ENCODE measurements at places on chromosomes 3 and 15.

- no peak overlapping the region for H3K27ac ChIP-seq
- no peak for DNase-seq
- no peaks in the 10 kb centered on the region for H3K27me3 ChIP-seq
- no peaks in the 10 kb centered on the region for H3K4me1 ChIP-seq
- no peak overlapping the region for H3K4me3 ChIP-seq
- H3K36me3 ChIP-seq: no peaks in the 10 kb centered on the region
Measured at GRCh38 chr3:186236357-186237020, 125.5 kb downstream of the DGKG start.

DNA sequence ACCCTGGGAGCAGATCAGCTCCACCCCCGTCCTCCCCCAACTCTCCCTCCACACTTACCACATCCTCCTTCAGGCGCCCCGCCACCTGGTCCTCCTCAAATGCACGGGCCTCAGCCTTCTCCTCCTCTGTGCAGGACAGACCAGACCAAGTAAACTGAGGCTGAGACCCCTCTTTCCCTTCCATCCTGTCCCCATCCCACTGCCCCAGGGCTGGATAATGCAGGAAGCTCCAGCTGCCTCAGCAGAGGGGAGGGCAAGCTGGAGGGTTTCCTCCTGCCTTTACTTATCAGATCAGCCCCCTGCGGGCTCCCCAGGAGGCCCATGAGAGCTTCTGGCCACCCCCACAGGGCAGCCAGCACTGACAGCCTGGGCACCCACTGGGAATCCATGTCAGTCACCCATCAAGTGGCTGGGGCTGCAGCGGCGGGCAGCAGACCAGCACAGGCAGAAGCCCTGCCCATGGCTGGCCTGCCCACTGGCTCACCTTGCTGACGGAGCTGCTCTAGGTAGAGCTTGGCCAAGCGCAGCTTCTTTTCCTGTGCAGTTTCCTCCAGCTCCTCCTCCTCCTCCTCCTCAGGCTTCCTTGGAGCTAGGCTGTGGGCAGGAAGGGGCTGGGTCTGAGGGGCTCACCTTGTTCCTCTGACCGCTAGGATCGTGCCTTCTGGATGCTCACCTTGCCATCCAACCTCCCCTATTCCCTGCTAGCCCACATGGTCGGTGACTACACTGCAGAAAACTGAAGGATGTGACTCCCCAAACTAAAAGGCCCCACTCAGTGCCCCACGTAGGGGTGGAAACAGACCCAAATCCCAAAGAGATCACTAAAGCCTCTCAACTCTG is 3.9 kb downstream of the RRP9 start:
- H3K4me1 ChIP-seq: peaks cover 7% of the 10 kb centered on the region
- no peaks in the 10 kb centered on the region for H3K27me3 ChIP-seq
- no peak for DNase-seq
- no peak overlapping the region for H3K4me3 ChIP-seq

DNA sequence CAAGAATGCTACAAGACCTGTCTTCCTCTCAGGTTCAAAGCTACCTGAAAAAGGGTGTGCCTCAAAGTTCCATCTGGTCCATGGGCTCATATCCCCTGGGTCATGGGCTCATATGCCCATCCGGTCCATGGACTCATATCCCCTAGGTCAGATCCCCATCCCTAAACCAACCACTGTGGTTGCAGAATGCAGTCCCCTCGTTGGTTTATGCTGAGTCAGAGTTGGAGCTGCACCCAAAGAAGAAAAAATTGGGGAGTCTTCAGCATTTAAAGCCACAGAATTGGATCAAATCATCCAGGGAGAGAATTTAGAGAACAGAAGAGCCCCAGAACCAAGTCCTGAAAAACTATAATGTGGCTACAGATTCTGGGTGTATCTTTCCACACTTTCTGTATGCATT is 71.5 kb upstream of the IL12A start:
- H3K4me3 ChIP-seq: no peak overlapping the region
- H3K36me3 ChIP-seq: no peaks in the 10 kb centered on the region
- no peaks in the 10 kb centered on the region for H3K4me1 ChIP-seq
- H3K27ac ChIP-seq: no peak overlapping the region
- no peak for DNase-seq

- H3K27ac ChIP-seq: no peak overlapping the region
- H3K36me3 ChIP-seq: no peaks in the 10 kb centered on the region
- H3K4me1 ChIP-seq: peaks cover 5% of the 10 kb centered on the region
Measured at GRCh38 chr3:44969828-44970179, 6.2 kb downstream of the ZDHHC3 start.

- H3K27me3 ChIP-seq: no peaks in the 10 kb centered on the region
- H3K27ac ChIP-seq: no peak overlapping the region
- H3K4me3 ChIP-seq: no peak overlapping the region
- H3K4me1 ChIP-seq: no peaks in the 10 kb centered on the region
- H3K36me3 ChIP-seq: no peaks in the 10 kb centered on the region
Measured at GRCh38 chr3:24929521-24929920, 434.9 kb upstream of the THRB start.

- H3K36me3 ChIP-seq: no peaks in the 10 kb centered on the region
- no peaks in the 10 kb centered on the region for H3K27me3 ChIP-seq
Measured at GRCh38 chr3:182809531-182809930, 16.2 kb downstream of the ATP11B start.

GRCh38 chr15:60733196-60733595 is 254.3 kb upstream of the ICE2 start:
- H3K4me1 ChIP-seq: no peaks in the 10 kb centered on the region
- DNase-seq: no peak
- H3K36me3 ChIP-seq: no peaks in the 10 kb centered on the region
- H3K4me3 ChIP-seq: no peak overlapping the region
- H3K27ac ChIP-seq: no peak overlapping the region

- DNase-seq: no peak
- no peak overlapping the region for H3K4me3 ChIP-seq
- no peaks in the 10 kb centered on the region for H3K4me1 ChIP-seq
- H3K36me3 ChIP-seq: no peaks in the 10 kb centered on the region
Measured at GRCh38 chr3:190229632-190230424, 92.4 kb downstream of the CLDN1 start.

- H3K36me3 ChIP-seq: no peaks in the 10 kb centered on the region
- no peak overlapping the region for H3K27ac ChIP-seq
- H3K4me3 ChIP-seq: no peak overlapping the region
- no peaks in the 10 kb centered on the region for H3K27me3 ChIP-seq
- DNase-seq: no peak
Measured at GRCh38 chr15:76006136-76006778, 6.0 kb downstream of the NRG4 start.

GRCh38 chr15:92951800-92952457 is 51.8 kb downstream of the CHD2 start:
- no peak for DNase-seq
- H3K4me1 ChIP-seq: no peaks in the 10 kb centered on the region

GRCh38 chr3:37243820-37244748 is 69.7 kb upstream of the LRRFIP2 start:
- peak; percentile 66 for DNase-seq
- H3K27ac ChIP-seq: peak overlapping the region; percentile 86
- no peaks in the 10 kb centered on the region for H3K36me3 ChIP-seq
- H3K4me3 ChIP-seq: peak overlapping the region; percentile 78

DNA sequence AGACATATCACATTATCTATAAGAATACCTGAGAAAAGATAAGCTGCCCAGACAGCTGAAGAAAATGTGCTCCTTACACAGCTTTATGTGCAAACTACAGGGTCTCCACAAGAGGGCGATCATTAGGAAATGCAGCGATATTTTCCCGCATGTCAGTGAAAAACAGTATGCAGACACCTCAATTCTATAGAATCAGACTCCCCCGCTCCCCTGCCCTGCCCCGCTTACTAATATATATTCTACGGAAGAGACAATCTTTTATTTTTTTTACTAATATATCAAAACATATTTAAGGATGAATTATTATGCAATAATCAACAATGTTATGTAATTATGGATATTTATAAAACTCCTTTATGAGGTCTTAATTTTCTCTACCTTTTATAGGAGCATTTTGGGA is 681.3 kb downstream of the ROBO1 start:
- peaks cover 3% of the 10 kb centered on the region for H3K4me1 ChIP-seq
- no peak overlapping the region for H3K4me3 ChIP-seq
- DNase-seq: peak; percentile 5
- no peaks in the 10 kb centered on the region for H3K27me3 ChIP-seq
- no peaks in the 10 kb centered on the region for H3K36me3 ChIP-seq

DNA sequence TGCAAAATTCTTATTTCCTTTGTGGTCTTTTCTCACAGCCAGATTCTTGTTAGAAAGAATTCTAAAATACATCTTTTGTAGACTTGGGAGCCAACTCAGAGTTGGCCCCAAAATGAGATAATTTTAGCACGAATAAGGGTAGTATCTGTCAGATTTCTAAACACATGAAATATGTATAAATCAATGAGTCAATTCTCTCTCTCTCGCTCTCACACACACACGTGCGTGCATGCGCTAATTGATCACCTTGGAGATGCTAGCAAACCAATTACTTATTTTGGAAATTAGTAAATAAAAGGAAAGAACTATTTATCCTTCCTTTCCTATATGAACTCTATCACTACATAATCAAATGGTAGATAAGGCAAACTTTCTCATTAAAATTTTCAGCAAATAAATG is 32.9 kb upstream of the PIK3R4 start:
- DNase-seq: no peak
- H3K27ac ChIP-seq: no peak overlapping the region
- H3K36me3 ChIP-seq: no peaks in the 10 kb centered on the region
- H3K4me1 ChIP-seq: no peaks in the 10 kb centered on the region

DNA sequence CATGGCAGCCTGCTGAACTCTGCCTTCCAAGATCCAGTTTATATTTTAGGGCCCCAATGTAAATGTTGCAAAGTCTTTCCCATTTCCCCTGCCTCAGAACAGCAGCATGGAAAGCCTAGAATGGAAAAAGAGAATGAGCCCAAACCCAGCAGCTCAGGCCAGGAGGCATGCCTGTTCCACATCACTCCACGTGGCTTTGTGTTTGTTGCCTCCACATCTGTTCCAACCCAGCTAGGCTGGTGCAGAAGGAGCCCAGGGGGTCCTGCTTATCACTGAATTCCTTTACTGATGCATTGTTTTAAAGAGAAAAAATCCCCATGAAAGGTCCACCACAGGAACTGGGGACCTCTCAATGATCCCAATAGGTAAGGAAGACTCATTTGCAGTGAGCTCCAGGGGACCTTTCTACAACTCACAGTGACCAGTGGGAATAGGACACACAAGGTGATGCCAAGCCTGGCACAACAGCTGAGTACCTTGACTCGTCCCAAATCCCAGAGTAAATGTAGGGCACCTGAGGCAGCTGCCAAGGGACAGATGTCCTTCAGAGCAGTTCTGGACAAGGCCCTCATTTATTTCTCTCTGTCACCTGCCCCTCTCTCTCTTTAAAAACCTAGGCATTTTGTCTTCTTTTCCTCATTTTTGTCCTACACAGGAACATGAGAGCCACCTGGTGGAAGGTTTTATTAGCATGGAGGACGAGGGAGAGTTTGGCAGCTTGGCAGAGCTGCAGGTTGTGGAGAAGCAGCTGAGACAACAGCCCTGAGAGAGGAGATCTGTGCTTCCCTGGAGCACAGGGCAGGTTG is 41.7 kb upstream of the ADAMTS17 start:
- peak; percentile 51 for DNase-seq
- no peak overlapping the region for H3K4me3 ChIP-seq
- H3K4me1 ChIP-seq: no peaks in the 10 kb centered on the region
- H3K27me3 ChIP-seq: no peaks in the 10 kb centered on the region

GRCh38 chr15:67838789-67839332 is 984 bp downstream of the RNU6-1 start:
- peak; percentile 81 for DNase-seq
- no peak overlapping the region for H3K27ac ChIP-seq
- no peaks in the 10 kb centered on the region for H3K36me3 ChIP-seq
- peaks cover 31% of the 10 kb centered on the region for H3K27me3 ChIP-seq
- H3K4me3 ChIP-seq: peak overlapping the region; percentile 63

DNA sequence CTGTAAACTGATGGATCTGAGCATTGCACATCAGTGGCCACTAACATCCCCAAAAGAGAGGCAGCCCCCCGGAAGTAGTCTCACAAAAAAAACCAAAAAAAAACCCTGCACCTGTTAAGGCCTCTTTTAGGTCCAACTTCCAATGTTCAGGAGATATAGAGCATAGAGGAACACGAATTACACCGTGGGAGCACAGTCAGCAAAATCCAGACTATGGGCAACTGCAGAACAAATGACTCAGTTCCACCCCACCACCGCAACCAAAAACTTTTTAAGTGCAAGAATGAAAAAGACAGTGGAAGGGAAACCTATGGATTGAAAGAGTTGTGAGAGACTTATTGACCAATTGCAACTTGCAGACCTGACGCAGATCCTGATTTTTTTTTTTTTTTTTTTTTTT is 42.2 kb upstream of the NR2E3 start:
- no peak for DNase-seq
- H3K27ac ChIP-seq: no peak overlapping the region
- no peak overlapping the region for H3K4me3 ChIP-seq
- H3K36me3 ChIP-seq: no peaks in the 10 kb centered on the region

DNA sequence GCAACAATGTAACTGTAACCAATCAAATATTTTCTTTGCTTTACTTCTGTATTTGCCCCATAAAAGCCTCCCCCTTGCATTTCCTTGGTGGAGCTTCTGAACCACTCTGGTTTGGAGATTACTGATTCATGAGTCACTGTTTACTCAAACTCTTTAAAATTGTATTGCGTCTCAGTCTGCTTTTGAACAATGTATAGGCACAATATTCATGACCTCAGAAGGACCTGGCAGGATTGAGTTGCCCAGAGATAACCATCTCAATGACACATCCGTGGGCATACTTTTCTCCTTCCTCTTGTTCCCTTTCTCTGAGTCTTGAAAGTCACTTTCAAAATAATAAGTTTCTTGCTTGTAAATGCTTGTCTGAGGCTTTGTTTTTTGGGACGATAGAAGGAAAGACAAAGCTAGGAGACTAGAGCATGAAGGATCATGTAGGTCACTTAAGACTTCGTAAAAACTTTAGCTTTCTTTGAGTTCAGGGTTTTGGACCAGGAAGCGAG is 57.1 kb upstream of the POU1F1 start:
- no peak overlapping the region for H3K27ac ChIP-seq
- H3K4me1 ChIP-seq: no peaks in the 10 kb centered on the region
- no peak for DNase-seq

GRCh38 chr3:30658328-30659052 is 52.1 kb downstream of the TGFBR2 start:
- H3K27ac ChIP-seq: no peak overlapping the region
- no peak for DNase-seq
- H3K36me3 ChIP-seq: peaks cover 12% of the 10 kb centered on the region
- H3K4me3 ChIP-seq: no peak overlapping the region

Data from H1 (cell line).